ENCODE measurements at places on chromosomes 7 and 10.

DNA sequence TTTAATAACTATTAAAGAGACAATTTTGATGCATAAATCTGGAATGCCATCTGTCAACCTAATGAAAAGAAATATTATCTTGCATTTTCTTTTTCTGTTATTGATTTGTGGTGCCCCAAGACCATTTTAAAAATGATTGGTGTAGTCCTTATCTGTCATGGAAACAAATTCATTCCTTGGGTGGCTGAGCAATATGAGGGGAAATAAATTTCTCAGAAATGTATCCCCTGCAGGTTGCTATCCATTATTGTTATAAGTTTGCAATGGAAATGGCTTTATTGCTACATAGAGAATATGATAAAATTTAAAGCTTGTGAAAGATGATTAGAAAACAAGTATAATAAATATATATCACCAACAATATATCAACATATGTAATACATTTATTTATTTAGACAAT is 607.0 kb downstream of the DNAJB9 start:
- DNase-seq: no peak

GRCh38 chr7:84162125-84162524 is 32.5 kb downstream of the SEMA3A start:
- no peak for DNase-seq

GRCh38 chr7:28706584-28706983 is 251.5 kb downstream of the TRIL start:
- no peak for DNase-seq

DNA sequence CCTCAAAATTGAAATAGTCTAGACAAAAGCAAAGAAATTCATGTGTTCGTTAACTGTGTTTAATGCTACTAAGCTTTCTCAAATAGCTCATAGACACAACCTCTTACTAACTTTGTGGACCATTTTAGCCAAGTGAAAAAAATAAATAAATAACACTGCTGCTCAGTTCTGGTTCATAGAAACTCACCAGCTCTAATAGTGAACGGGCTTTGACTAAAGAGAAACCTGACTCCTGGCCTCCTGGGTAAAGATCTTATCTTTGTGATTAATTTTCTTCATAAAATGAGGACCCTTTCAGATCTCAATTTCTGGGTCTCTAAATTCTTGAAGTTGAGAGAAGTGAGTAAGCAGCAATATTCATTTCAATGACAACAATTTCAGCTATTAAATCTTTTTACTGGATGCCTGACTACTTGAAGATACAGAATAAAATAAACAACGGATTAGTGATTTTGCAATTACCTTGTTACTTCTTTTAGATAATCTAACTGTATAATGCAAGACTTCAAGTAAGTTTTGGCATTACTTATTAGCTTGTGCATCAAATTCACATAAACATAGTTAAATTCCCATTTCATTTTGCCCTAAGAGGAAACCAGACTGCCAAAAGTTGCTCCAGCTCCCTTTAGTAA is 3.1 kb downstream of the CADPS2 start:
- no peak for DNase-seq

- DNase-seq: no peak
Observed at GRCh38 chr10:129935102-129935866, 28.8 kb downstream of the EBF3 start.

DNA sequence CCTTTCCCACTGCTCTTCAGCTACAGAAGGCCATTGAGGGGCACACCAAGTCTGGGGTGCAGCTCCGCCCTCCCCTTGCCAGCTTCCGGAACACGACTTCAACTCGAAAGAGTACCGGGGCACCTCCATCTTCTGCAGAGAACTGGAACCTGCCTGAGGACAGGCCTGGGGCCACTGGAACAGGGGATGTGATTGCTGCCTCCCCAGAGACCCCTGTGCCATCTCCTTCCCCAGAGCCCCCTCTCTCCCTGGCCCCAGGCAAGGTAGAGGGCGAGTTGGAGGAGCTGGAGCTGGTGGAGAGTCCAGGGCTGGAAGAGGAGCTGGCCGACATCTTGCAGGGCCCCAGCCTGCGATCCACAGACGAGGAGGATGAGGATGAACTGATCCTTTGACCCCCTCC is 10.9 kb downstream of the FAM131B start:
- no peak for DNase-seq

DNA sequence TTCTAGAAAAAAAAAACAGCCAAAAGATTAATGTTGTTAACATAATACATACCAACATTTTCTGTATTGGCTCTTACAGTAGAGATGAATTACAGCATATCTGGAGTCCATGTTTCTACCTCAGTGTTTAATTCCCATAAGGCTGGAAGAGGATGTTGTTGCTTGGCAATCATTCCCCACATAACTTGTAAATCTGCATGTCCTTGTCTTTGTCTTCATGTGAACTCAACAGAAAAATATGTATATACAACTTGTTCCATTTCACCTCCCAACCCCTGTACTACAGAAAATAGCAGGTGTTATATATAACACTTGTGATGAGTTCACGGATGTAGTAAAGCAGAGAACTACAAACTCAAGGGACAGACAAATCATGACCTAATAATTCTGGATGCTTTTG is 160.9 kb upstream of the SEMA3C start:
- no peak for DNase-seq

DNA sequence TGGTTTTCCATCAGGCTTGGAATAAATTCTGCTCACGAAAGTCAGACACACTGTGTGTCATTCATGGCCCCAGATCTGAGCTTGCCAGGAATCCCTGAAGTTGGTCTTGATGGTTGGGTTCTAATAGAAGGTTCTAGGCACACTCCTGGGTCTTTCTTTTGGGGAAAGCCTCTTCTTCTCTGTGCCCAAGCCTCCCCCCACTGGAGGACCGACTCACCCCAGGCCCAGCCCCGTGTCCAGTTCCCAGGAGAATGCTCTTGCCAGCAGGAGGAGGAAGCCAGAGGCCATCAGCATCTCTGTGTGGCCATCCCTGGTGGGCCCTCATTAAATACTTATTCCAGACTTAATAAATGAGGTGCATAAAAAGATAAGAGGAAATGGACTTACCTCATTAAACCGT is 548.0 kb downstream of the TCERG1L start:
- DNase-seq: no peak

DNA sequence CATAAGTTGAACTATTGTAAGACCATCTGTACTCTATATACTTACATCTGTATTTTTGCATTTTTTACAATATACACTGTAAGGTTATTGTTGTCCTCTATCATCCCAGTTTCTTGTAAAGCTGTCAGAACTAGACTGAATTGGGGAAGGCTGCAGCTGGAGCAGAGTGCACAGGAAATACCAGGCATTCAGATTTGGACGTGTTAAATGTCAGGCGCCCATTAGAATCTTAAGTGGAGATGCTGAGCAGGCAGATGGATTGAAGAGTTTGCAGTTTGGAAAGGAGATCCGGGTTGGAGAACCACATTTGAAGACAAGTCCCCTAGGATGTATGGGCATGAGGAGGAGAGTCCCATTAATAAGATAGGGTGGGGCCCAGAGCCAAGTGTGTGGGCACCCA is 40.4 kb downstream of the MTURN start:
- DNase-seq: no peak

DNA sequence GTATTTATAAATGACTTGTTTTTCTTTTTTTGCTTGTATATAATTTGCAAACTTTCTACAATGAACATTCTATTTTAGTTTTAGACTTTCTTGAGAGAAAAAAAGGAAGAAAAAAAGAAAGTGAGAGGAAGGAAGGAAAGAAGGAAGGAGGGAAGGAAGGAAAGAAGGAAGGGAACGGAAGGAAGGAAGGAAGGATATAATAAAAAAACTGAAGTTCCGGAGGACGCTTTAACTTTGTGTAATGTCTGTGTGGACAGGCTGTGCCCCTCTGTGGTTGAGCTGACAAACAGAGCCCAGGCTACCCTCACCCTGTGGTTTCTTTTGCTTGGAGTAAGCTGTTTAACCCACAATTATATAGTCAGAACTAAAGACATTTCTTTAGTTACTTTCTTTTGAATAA is 108.7 kb downstream of the SEMA3D start:
- DNase-seq: no peak

DNA sequence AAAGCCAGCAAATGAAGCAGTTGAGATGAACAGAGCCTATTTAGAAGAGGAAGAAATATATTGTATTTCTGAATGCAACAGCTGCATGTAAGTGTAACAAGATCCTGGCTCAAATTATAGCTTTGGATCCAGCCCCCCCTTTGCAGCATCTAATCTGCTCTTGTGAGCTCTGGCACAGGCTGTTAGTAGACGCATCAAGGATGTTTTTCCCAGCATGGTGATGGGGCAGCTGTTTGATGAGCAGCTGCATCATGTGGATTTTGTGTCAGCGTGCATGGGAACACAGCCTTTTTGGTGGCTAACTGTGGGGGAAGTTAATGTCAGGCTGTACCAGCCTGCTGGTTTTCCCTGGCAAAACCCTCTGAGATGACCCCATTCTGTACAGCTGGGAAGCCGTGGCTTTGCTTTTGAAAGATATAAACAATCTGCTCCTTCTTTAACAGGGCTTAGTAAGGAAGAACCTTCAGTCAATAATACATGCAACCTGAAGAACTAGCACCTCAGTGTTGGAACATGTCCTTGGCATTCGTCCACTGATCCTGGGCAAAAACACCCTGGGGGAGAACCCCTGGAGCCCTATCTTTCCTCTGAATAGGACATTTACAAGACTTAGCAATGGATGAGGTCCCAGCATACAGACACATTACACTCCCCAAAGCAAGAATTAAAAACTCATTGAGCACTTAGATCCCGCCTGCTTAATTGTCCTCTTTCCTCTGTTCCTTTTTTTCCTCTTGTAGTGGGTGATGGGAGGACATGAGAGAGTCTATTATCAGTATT is 70.6 kb downstream of the NPS start:
- peak; percentile 75 for DNase-seq

DNA sequence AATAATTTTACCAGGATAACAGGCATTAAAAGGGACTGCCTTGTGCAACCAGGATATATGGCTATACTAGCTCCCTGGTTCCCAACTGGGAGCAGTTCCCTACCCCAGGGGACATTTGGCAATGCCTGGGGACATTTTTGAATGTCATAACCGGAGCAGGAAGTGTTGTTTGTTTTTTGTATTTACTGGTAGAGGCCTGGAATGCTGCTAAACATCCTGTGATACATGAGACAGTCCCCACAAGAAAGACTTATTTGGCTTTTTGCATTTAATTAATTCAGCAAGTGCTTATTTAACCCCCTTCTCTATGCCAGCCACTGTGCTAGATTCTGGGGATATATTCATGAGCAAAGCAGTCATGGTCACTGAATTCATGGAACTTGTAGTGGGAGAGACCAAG is 181.2 kb downstream of the BBS9 start:
- DNase-seq: no peak

GRCh38 chr7:142790555-142790954 is 19.8 kb downstream of the PRSS2 start:
- DNase-seq: no peak

DNA sequence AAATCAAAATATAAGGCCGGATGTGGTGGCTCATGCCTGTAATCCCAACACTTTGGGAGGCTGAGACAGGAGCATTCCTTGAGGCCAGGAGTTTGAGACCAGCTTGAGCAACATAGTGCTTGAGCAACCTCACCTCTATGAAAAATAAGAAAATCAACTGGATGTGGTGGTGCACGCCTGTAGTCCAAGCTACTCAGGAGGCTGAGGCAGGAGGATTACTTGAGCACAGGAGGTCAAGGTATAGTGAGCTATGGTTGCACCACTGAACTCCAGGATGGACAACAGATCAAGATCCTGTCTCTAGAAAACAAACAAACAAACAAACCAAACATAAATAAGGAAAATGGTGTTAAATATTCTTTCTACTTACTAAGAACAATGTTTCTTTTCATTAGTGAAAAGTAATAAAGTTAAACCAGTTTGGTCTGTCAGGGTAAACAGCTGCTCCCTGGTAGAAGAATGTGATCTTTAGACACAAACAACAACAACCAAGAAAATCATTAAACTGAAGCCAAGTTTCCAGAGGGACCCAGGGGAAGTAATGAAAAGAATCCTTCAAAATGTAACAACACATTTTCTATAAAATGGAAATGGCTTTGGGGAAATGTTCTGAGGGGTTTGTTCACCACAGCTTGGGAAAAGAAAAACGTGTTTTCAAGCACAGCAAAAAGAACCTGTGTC is 17.5 kb upstream of the BAG3 start:
- peak; percentile 22 for DNase-seq
